ENCODE measurements at places on chromosomes 11 and 22.

GRCh38 chr22:36395915-36396314 is 8.1 kb upstream of the MYH9 start:
- no peaks in the 10 kb centered on the region for H3K36me3 ChIP-seq
- no peaks in the 10 kb centered on the region for H3K27me3 ChIP-seq
- no peak for DNase-seq
- no peak overlapping the region for H3K27ac ChIP-seq
- H3K4me1 ChIP-seq: no peaks in the 10 kb centered on the region

GRCh38 chr11:44868455-44869421 is 81.9 kb downstream of the TP53I11 start:
- H3K27me3 ChIP-seq: no peaks in the 10 kb centered on the region
- no peak for DNase-seq
- no peak overlapping the region for H3K4me3 ChIP-seq
- H3K27ac ChIP-seq: no peak overlapping the region

DNA sequence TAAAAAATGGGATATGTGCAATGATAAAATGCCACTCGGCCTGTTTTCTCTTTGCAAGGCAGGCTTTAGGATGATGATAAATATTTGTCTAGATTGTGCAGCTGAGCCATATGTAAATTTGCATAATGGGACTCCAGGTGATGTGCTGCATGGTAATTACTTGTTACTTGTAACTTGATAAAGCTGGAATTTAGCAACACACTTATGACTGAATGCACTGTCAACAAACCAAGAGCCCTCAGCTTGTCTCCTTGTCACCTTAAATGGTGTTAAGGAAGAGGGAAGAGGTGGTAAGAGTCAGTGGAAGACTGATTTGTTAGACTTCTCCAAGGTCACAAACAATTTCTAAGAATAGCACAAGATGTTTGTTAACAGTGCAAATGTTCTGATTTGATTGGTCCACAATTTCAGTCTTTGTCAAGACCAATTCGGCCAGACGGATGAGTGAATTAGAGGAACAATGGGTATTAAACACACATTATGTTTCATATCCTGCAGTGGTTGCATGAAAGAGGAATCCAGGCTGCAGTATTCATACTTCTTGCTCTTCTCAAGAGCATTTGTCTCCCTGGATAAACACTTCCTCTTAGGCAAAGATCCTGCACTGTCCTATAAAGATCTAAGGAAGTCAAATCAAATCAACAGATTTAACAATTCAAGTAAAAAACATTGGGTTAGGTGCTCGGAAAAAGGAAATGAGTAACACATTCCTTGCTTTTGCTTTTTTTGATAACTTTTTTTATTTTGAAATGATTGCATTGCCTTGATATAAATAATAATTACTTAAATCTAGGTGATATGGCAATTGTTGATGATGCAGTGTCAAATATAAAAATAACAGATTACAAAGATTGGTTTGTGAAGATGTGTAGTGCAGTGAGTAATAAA is 448.3 kb upstream of the DDI1 start:
- H3K27ac ChIP-seq: no peak overlapping the region
- no peaks in the 10 kb centered on the region for H3K27me3 ChIP-seq
- no peaks in the 10 kb centered on the region for H3K4me1 ChIP-seq
- no peak overlapping the region for H3K4me3 ChIP-seq

DNA sequence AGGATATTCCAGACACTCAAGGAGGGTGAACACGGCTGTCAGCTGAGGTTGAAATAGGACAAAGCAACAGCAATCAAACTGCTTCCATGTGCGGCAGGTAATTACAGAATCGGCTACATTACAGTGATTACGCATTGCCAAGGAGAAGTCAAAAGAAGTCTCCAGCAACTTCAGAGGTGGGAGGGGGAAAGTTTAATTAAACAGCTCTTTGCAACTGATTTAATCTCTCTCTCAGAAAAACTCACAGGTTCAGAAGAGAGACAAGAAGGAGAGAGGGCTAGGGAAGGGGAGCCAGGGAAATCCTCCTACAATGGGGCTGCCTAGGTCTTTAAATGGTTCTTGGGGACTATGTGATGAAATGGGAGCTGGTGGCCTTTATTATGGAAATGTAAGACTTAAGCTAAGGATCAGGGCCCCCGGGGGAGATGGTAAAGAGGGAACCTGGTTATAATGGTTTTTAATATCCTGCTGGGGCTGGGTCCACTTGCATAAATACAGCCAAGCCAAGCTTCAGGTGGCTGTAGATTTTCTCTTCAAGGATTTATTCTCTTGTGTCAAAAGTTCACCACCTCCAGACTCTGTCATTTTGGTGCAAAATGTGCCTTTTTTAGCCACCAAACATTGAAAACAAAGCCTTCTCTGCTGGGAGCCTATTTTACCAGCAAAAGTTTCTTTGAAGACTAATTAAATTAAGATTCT is 354.7 kb upstream of the NARS2 start:
- no peaks in the 10 kb centered on the region for H3K4me1 ChIP-seq
- H3K27me3 ChIP-seq: no peaks in the 10 kb centered on the region
- H3K4me3 ChIP-seq: no peak overlapping the region
- no peak for DNase-seq
- no peak overlapping the region for H3K27ac ChIP-seq
- H3K36me3 ChIP-seq: no peaks in the 10 kb centered on the region

GRCh38 chr22:48803171-48803947 is 1024.3 kb downstream of the BRD1 start:
- H3K36me3 ChIP-seq: no peaks in the 10 kb centered on the region
- no peaks in the 10 kb centered on the region for H3K27me3 ChIP-seq
- H3K27ac ChIP-seq: no peak overlapping the region
- DNase-seq: peak; percentile 46
- no peak overlapping the region for H3K4me3 ChIP-seq

DNA sequence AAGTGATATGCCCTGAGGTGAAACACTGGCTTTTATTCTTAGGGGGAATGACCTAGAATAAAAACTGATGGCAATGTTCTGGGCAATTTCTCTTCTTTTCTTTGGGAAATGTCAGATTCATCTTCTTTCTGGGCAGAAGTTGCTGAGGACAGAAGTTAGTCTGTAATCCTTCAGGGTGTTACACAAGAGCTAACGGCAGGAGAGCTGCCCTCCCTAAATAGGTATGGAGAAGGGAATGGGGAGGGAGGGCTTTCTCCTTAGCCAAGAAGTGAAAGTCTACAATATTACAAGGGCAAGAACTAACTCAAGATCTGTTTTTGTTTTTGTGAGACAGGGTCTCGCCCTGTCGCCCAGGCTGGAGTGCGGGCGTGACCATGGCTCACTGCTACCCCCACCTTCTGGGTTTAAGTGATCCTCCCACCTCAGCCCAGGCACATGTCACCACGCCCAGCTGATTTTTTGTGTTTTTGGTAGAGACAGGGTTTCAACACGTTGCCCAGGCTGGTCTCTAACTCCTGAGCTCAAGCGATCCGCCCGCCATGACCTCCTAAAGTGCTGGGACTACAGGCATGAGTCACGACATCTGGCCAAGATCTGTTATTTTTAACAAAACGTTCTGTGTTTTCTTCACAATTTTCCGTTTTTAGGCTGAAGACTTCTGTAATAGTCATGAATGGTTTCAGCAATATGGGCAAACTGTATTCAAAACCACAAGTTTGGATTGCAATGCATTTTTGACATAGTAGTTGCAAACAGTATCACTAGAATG is 7.2 kb downstream of the PIWIL4 start:
- no peaks in the 10 kb centered on the region for H3K4me1 ChIP-seq
- no peaks in the 10 kb centered on the region for H3K27me3 ChIP-seq
- H3K4me3 ChIP-seq: peak overlapping the region; percentile 32
- H3K36me3 ChIP-seq: no peaks in the 10 kb centered on the region

- H3K27ac ChIP-seq: peak overlapping the region; percentile 80
- H3K4me3 ChIP-seq: no peak overlapping the region
- peaks cover 23% of the 10 kb centered on the region for H3K4me1 ChIP-seq
- H3K27me3 ChIP-seq: no peaks in the 10 kb centered on the region
- no peaks in the 10 kb centered on the region for H3K36me3 ChIP-seq
Measured at GRCh38 chr11:11416502-11416901, 63.5 kb upstream of the CSNK2A3 start.

- no peaks in the 10 kb centered on the region for H3K36me3 ChIP-seq
- no peaks in the 10 kb centered on the region for H3K27me3 ChIP-seq
- no peak for DNase-seq
- H3K27ac ChIP-seq: no peak overlapping the region
- no peak overlapping the region for H3K4me3 ChIP-seq
Measured at GRCh38 chr11:31529701-31530100, 20.1 kb downstream of the ELP4 start.

DNA sequence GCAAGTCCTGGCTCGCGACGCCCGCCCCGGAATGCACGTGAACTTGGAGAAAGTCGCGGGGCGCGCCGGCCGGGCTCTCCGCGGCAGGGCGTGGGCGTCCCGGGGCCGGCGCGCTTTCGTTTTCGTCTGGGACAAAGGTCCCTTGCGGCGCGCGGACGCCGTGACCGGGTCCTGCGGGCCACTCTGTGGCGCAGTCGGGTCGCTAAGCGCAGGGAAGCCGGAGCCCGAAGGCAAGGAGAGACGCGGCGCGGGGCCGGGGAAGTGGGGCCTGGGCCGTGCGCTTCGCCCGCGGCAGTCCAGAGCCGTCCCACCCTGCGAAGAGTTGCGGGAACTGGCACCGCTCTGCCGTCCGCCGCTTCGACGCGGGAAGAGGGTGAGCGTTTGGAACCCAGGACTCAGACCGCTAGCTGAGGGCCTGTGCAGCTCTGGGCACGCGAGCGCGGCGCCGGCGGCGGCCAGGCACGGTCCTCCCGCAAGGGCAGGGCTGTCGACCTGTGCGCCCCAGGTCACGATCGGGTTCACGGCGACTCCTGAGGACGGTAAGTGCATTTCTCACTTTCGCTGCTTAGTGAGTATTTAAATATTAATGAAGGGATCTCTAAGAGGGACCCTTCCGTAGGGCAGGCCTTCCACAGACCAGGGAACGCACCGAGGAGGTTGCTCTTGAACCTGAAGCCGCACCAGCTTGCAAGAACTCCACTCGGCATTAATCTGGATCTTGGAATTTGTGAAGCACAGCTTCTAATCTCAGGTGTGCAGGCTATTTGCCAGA is 78.0 kb upstream of the PPARA start:
- H3K4me3 ChIP-seq: peak overlapping the region; percentile 80
- peaks cover 17% of the 10 kb centered on the region for H3K4me1 ChIP-seq
- peak overlapping the region; percentile 100 for H3K27ac ChIP-seq
- no peaks in the 10 kb centered on the region for H3K36me3 ChIP-seq
- DNase-seq: peak; percentile 83
- H3K27me3 ChIP-seq: no peaks in the 10 kb centered on the region

DNA sequence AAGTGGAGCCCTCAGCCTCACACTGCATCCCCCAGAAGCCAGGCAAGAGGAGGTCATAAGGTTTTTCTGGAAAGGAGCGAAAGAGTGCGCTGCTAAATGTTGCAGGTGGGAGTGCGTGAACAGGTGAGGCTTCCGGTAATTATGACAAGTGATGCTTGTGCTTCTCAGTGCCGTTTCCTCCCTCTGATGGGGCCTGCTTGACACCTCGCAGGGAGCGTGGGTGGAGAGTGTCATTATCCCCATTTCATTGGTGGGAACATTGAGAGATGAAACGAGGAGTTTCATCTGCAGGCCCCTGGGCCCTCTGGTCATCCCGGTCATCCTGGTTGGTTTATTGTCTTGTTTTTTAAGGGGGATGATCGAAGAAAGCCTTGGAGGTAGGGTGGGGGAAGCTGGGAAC is 57.5 kb downstream of the BCR start:
- H3K4me3 ChIP-seq: no peak overlapping the region
- H3K4me1 ChIP-seq: peaks cover 19% of the 10 kb centered on the region
- no peak for DNase-seq
- H3K27ac ChIP-seq: peak overlapping the region; percentile 49
- H3K36me3 ChIP-seq: no peaks in the 10 kb centered on the region

DNA sequence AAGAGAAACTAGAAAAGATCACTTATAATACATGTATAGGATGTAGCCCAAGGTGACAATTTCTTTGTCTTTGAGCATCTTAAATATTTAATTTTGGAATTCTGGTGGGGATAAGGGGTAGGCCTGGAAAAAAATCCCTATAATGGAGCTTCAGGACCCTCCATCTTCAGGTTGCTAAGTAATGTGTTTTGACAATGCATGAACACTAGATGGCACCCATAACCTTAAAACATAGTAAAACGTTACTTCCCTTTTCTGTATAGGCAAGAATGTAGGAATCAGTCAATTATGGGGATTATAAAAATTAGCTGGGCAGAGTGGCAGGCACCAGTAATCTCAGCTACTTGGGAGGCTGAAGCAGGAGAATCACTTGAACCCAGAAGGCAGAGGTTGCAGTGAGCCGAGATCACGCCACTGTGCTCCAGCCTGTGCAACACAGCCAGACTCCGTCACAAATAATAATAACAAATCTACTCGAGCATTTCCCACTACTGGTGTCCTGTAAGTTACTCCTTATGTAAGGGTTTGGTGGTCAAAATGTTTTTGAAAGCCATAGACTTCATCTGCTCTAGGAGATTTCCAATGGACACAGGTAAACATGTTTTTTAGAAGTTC is 541.9 kb upstream of the CCDC90B start:
- H3K27me3 ChIP-seq: no peaks in the 10 kb centered on the region
- no peaks in the 10 kb centered on the region for H3K36me3 ChIP-seq
- no peaks in the 10 kb centered on the region for H3K4me1 ChIP-seq
- no peak for DNase-seq

GRCh38 chr11:102196351-102196750 is 86.1 kb downstream of the YAP1 start:
- H3K27ac ChIP-seq: peak overlapping the region; percentile 2
- H3K4me3 ChIP-seq: no peak overlapping the region
- H3K4me1 ChIP-seq: peaks cover 29% of the 10 kb centered on the region

DNA sequence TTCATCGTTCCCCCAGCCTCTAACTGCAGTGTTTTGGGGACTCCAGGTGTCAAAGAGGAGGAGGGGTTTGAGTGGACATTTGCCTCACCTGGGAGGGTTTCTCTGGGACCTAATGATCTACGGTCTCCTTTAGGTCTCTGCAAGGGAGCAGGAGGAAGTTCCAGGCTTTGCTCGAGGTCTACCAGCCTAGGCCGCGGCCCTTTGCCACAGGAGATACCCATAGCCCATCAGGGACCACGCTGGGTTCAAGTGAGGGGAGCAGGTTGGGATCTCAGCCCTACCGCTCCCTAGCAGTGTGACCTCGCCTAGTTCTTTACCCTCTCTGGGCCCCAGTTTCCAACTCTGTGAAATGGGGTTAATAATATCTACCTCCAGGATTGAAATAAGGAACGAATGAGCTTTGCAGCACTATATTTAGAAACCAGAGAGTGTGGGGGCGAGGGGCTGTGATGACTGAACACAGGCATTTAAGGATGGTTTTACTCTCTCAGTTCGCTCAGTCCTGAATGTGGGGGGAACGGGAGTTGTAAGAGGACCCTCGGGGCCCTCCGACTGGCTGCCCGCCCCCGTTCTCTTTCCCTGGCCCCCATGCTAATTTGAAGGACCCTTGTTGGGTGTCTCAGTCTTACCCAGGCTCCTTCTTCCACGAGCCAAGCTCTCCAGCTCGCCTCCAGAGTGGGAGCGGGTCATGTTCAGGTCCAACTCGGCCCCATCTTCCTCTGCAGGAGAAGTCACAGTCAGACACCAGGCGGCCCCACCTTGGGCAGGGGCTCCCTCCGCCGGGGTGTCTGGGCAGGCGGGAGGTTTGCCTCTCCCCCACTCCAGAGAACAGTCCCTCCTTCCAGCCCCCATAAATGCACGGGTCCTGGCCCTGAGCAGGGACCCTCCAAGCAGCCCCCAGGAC is 11.7 kb downstream of the PDGFB start:
- no peak overlapping the region for H3K4me3 ChIP-seq
- no peaks in the 10 kb centered on the region for H3K27me3 ChIP-seq
- H3K36me3 ChIP-seq: no peaks in the 10 kb centered on the region
- peaks cover 11% of the 10 kb centered on the region for H3K4me1 ChIP-seq
- DNase-seq: no peak

- H3K4me3 ChIP-seq: no peak overlapping the region
- H3K27me3 ChIP-seq: no peaks in the 10 kb centered on the region
- no peak for DNase-seq
- no peak overlapping the region for H3K27ac ChIP-seq
- no peaks in the 10 kb centered on the region for H3K36me3 ChIP-seq
- H3K4me1 ChIP-seq: peaks cover 11% of the 10 kb centered on the region
Measured at GRCh38 chr22:45235101-45235777, 5.5 kb downstream of the KIAA0930 start.
